ENCODE measurements at places on chromosomes 1 and 21.

DNA sequence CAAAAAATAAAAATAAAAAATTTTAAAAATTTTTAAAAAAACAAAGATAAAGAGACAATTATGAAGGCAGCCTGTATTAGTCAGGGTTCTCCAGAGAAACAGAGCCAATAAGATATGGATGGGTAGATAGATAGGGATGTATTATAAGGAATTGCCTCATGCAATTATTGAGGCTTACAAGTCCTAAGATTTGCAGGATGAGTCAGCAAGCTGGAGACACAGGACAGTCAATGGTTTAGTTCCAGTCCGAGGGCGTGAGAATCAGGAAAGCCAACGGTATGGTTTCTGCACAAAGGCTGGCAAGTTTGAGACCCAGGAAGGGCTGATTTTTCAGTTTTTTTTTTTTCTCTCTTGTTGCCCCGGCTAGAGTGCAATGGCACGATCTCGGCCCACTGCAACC lies 24.1 kb upstream of the EIF4G3 start:
- DNase-seq = no peak

GRCh38 chr1:56927171-56927570 lies 38.6 kb downstream of the C8B start:
- DNase-seq = no peak

GRCh38 chr1:226732856-226733291 lies 6.2 kb downstream of the ITPKB start:
- DNase-seq = no peak

DNA sequence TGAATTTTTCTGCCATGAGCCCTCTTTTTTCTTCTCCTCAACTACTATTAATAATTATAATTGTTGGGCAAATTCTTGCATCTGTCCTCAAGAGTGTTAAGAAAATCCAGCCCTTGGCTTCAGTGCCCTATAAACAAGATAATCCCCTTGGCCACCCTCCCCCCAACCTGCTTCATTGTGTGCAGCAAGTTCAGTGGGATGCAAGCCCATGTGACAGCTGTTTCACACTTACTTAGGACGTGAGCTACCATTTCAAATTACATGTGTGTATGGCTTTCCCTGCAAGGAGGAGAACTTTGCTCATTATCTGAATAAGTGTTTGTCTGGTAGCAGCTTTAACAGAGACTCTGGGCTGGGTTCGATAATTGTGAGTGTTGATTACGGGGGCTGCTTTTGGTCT lies 276.2 kb downstream of the CACNA1E start:
- DNase-seq = no peak

DNA sequence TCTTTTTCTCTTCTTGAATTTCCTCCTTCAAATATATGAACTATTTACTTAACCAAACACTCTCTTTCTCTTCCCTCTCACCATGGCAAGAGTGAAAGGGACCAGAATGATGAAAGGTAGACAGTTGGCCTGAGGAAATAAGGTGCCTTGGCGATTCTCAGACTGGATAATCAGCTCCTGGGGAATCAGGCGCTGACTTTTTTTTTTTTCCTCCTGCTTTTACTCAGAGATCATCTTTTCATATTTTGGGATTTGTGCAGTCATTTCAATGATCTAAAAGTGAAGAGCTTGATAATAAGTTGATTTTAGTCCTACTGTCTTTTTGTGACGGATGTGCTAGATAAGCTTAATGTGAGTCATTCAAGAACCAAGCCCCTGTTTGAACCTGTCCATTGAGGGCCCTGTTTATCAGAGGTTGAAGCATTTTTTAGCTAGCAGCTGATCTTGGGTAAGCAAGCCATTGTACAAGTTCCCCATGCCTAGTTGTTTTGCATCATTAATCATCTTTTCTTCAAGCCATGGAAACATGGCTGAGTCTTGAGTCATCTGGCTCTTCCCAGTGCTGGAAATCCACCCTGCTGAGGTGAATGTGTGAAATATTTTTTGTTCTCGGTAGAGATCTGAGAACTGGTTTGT lies 40.8 kb downstream of the ITSN1 start:
- no peak for DNase-seq

DNA sequence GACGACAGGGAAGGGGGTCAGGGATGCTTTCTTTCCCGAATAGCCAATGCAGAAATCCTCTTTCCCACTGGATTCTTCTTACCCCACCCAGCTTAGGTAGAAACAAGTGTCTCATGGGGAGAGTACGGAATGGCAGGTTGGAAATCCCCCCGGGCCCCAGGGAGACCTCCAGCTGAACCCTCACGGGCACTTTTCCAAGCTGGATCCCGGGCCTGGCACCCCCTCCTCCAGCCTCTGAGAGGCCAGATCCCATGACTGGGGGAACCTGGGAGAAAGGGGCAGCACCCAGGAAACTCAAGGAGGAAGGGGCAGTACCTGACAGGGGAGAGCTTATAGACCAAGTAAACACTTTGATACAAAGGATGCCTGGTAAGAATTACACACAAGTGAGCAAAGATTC lies 1.3 kb downstream of the PKP1 start:
- DNase-seq = no peak

DNA sequence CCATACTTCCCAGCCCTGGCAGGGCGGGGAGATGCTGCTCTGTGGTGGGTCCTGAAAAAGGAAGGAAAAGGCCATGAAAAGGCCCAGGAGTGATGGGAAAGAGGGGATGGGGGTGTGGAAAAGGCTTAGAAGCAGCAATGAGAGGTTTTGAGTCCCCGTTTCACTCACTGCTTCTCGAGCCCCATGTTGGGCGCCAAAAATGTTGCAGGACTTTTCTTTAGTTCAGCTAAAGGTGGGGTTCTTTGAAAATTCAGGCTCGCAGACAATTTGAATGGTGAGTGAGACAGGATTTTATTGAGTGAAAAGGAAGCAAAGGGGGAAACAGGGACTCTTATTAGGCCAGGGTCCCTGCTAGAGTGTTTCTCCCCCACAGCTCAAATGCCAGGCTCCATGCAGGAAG lies 93.1 kb downstream of the MRPS6 start:
- no peak for DNase-seq

DNA sequence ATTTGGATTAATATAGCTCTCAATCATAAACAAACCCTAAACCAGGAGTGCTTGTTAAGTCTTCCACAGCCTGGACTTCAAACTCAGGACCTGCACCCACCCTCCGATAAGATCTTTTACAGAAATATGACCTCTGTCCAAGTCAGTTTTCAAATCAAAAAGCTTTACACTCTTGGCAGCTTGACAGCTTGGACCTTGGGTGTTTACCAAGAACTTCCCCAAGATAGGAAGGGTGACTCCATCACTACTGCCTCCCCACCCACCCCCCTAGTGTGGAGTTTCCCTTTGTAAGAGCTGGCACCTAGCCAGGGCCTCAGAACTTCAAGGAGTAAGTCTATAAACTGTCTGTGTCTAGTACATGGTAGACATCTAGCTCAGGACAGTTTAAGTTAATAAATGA lies 9.6 kb downstream of the BCAR3 start:
- DNase-seq = peak; percentile 42

- DNase-seq = no peak
Measured at GRCh38 chr1:26064553-26064952, 2.9 kb downstream of the TRIM63 start.

DNA sequence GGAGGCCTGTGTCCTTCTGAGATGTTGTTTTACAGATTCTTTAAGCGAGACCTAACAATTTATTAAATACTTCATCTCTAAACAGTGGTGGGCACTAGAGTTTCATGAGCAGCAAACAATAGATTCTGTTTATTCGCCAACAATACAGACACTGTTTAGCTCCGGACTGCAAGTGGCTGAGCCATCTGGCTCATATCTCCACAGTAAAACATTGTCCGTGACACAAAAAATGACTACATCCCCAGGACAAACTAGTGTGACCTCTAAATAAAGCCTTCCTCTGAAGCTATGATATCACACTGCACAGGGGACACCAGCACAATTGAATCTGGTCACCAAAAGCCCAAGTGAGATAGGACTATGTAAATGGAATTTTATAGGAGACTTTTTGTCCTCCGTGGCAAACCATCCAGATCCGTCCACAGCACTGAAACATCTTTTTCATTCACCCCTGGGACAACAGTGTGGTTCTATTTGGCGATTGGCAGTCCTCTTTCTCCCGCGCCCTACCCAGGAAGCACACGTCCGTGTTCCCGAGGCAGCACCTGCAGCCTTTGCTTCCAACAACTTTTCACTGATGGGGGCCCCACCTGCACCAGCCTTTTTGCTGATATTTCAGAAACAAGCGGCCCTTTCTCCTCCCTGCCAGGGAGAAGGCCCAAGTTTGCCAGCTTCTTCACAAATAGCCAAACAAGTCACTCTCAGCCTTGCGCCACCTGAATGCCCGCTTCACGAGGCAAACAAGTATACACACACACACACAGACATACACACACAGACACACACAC lies 47.4 kb downstream of the OLIG1 start:
- no peak for DNase-seq

DNA sequence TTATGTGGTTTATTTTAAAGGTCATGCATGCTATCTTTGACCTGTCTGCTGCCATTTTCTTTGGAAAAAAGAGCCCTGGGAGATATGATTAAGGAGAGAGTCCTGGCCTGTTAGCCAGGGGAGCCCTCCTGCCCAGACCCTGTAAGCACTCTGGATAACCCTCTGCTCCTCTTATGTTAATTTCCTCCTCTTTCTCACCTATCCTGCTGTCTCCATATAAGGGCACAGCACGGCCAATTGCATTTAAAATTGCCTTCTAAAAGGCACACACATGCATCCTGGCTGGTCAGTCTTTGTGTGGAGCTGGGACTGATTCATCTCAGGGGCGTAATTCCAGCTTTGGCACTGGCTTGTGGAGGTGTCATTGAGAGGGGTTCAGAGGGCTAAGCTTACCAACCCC lies 158.9 kb downstream of the ST6GALNAC5 start:
- no peak for DNase-seq

- DNase-seq = no peak
Measured at GRCh38 chr21:27448960-27449359, 482.1 kb upstream of the ADAMTS5 start.

- no peak for DNase-seq
Measured at GRCh38 chr1:51302746-51303145, 27.6 kb downstream of the TTC39A start.

- DNase-seq = no peak
Measured at GRCh38 chr1:48182439-48182838, 40.1 kb upstream of the SLC5A9 start.

DNA sequence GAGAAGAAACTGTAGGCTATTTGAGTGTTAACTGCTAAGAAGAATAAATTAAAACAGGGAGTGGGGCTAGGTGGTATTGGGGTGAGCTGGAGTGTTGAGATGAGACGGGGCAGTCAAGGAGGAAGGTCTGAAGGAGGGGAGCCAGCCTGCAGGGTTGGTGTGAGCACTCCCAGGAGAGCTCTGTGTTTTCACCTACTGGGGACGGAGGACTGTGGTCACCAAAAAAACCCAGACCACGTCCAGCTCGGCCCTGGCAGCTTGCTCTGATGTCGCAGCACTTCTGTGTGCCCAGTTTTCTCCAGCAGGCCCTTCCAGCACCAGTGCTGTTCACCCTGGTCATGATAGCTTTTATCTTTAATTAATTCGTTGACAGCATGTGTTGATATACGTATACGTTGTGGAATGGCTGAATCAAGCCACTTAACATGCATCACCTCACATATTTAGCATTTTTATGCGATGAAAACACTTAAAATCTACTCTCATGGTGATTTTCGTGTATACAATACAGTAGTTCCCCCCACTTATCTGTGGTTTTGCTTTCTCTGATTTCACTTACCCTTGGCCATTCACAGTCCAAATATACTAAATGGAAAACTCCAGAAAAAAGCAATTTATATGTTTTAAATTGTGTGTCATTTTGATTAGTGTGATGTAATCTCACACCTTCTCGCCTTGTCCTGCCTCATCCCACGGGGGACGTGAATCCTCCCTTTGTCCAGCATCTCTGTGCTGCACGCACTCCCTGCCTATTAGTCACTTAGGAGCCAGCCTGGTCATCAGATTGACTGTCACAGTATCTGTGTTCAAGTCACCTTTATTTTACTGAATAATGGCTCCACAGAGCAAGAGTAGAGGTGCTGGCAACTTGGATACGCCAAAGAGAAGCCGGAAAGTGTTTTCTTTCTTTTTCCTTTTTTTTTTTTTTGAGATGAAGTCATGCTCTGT lies 12.3 kb downstream of the FAM3B start:
- DNase-seq = no peak

GRCh38 chr1:244114892-244115291 lies 63.8 kb downstream of the ZBTB18 start:
- DNase-seq = no peak

- DNase-seq = no peak
Measured at GRCh38 chr1:239457491-239458143, 71.2 kb downstream of the CHRM3 start.

DNA sequence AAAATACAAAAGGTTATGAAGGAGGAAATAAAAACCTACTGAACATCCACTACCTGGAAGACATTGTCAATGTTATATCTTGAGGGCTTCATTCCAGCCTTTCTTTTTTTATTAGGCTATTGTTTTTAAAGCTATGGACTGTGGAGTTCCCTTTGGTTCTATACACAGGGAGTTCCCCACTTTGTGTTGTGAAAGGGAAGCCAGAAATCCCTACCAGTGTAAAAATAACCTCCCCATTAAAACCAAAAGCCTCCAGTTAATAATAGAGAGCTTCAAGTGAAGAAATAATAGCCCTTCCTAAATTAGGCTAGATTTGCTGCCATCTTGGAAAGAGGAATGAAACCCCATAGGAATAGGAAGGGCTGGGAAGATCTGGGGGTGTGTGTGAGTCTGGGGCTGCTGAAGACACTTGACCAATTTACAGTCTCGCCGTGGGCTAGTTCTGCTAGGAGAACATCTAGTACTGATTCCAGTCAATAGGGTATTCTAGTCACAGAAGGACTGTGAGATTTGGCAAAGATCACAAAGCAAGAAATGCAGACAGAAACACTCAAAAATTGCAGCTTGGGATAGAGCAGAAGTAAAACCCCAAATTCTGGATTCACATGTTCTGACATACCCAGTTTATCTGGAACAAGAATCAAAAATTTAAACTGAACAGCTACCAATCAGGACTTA lies 32.4 kb upstream of the PTGFRN start:
- DNase-seq = no peak

DNA sequence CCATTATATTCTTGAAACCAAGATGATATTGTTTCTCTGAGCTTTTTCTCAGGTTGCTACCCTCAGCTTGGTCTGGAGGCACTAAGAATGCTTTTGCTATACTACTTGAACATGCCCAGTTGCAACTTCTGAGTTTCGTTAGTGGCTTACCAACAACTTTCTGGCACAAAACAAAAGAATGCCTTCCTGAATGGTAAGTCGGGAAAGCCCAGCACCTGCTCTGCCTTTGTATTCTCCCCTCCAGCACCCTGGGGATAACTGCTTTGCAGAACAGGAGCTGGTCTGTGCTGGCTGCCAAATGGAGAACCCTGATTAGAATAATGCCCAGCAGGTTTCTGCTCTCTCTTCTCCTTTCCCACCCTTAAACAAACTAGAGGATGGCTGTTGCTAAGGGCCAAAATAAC lies 149.3 kb downstream of the TGFB2 start:
- DNase-seq = no peak

DNA sequence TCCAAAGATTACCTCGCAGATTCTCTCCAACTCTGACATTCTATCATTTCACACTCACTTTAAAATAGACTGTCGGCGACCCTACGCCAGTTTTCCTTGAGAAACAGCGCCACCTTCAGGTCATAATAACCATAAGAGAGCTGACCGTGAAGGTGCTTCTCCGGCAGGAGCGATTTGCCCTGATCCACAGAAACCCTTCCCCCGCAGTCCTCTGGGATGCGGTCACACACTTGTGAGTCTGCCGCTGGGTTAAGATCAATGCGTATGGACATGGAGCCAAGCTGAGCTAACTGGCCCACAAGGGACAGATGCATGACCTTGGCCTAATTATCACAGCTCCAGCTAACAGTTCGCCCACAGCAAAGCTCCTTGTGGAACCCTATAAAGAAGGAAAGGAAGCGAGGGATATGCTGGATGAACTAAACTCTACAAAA lies 32.8 kb upstream of the IFNAR2 start:
- peak; percentile 62 for DNase-seq

Data from liver (tissue), 10 donors.